Immature natural killer cell (primary cell): ENCODE measurements at places on chromosomes 3 and 15. TPM values are rescaled to one million over a fixed set of nuclear protein-coding genes. Genes with fewer than 3 reads are reported as not detected.

GRCh38 chr3:132898141-132898540 lies 140.1 kb upstream of the TMEM108 start:
- H3K27ac ChIP-seq: no peak overlapping the region
- no peak for DNase-seq
- H3K36me3 ChIP-seq: no peaks in the 10 kb centered on the region
- no peak overlapping the region for H3K4me3 ChIP-seq

- H3K27ac ChIP-seq: peak overlapping the region; percentile 73
- peaks cover 15% of the 10 kb centered on the region for H3K36me3 ChIP-seq
These were observed 24.7 kb upstream of the BSN start for GRCh38 chr3:49529567-49529966.

DNA sequence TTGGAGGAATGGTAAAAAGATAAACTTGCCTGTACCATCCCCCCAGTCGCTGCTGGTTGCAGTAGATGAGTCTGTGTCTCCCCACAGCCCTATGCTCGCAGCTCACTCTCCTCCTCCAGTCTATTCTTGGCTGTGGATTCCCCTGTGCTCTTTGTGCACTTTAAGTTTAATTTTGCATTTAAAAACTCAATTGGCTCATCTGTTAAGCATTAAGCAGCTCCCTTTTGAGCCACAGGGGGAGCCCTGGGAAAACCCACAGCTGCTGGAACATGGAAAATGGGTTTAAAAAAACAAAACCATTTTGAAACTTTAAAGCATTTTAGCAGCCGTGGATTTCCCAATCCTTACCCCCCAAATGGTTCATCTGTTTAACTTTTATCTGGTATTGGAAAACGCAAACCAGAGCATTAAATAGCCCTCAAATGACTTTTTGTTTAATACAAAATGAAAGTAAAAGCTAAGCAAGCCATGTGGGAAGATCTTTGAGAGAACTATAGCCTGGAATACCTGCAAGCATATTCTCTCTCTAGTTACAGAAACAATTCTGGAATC lies 536.9 kb downstream of the ZIC1 start:
- no peaks in the 10 kb centered on the region for H3K4me1 ChIP-seq
- H3K27me3 ChIP-seq: no peaks in the 10 kb centered on the region
- no peak overlapping the region for H3K4me3 ChIP-seq

- H3K27me3 ChIP-seq: peaks cover 3% of the 10 kb centered on the region
- H3K4me1 ChIP-seq: peaks cover 90% of the 10 kb centered on the region
- no peak overlapping the region for H3K4me3 ChIP-seq
- no peak for DNase-seq
These were observed 11.3 kb downstream of the NRROS start for GRCh38 chr3:196650740-196651311.

- H3K27me3 ChIP-seq: no peaks in the 10 kb centered on the region
- no peaks in the 10 kb centered on the region for H3K36me3 ChIP-seq
- DNase-seq: no peak
- H3K4me1 ChIP-seq: peaks cover 35% of the 10 kb centered on the region
- H3K27ac ChIP-seq: no peak overlapping the region
- no peak overlapping the region for H3K4me3 ChIP-seq
These were observed 231.3 kb downstream of the LPP start for GRCh38 chr3:188385295-188385694.

DNA sequence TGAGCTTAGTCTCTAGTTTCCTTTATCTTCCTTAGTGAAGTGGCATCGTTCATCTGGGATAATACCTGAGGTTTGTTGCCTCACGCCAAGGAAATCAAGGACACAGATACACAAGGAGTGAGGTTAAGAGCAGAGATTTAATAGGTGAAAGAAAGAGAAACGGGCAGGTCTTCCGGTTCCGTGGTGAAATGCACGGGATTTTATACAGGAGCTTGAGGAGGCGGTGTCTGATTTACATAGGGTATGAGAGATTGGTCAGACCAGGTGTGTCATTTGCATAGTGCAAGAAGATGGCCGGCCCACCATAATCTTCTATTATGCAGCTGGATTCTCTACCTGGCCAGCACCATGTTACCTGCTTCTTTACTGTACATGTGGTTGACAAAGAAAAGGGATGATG lies 17.2 kb downstream of the ARRDC4 start:
- no peaks in the 10 kb centered on the region for H3K36me3 ChIP-seq
- H3K27ac ChIP-seq: no peak overlapping the region
- H3K27me3 ChIP-seq: peaks cover 18% of the 10 kb centered on the region
- no peaks in the 10 kb centered on the region for H3K4me1 ChIP-seq
- no peak for DNase-seq
- no peak overlapping the region for H3K4me3 ChIP-seq

GRCh38 chr3:125069968-125070745 lies 14.4 kb upstream of the HEG1 start:
- DNase-seq: no peak
- peaks cover 20% of the 10 kb centered on the region for H3K4me1 ChIP-seq
- no peaks in the 10 kb centered on the region for H3K36me3 ChIP-seq
- no peak overlapping the region for H3K27ac ChIP-seq
- H3K27me3 ChIP-seq: no peaks in the 10 kb centered on the region

- H3K4me1 ChIP-seq: no peaks in the 10 kb centered on the region
- no peaks in the 10 kb centered on the region for H3K36me3 ChIP-seq
- H3K27me3 ChIP-seq: peaks cover 19% of the 10 kb centered on the region
- no peak for DNase-seq
These were observed 675 bp upstream of the CYP11A1 start for GRCh38 chr15:74368121-74368520.

GRCh38 chr3:14472471-14473351 lies 67.4 kb downstream of the GRIP2 start:
- DNase-seq: no peak
- no peaks in the 10 kb centered on the region for H3K27me3 ChIP-seq
- H3K36me3 ChIP-seq: no peaks in the 10 kb centered on the region
- peaks cover 2% of the 10 kb centered on the region for H3K4me1 ChIP-seq
- no peak overlapping the region for H3K4me3 ChIP-seq

- no peaks in the 10 kb centered on the region for H3K36me3 ChIP-seq
- H3K4me1 ChIP-seq: peaks cover 12% of the 10 kb centered on the region
- H3K27ac ChIP-seq: no peak overlapping the region
- no peak for DNase-seq
- H3K4me3 ChIP-seq: peak overlapping the region; percentile 8
These were observed 109.6 kb upstream of the RBMS3 start for GRCh38 chr3:29171043-29171990.

DNA sequence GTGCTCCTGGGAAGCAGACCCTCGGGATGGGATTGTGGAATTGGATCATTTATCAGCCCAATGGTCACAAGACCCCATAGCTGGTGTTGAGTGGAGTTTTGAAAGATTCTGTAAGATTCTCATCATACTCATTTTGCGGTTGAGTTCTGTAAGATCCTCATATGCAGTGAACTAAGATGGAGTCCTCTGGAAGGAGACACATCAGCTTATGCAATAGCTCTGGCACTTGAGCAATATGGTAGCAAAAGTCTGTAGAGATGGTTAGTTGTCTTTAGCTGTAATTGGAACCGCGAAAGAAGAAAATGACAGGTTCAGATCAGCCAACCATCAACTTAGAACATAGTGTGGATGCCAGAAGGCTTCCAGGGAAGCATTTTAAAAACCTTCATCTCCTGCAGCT lies 184.5 kb upstream of the TSC22D2 start:
- no peak for DNase-seq
- H3K4me1 ChIP-seq: peaks cover 8% of the 10 kb centered on the region
- no peak overlapping the region for H3K4me3 ChIP-seq
- no peaks in the 10 kb centered on the region for H3K36me3 ChIP-seq
- peaks cover 21% of the 10 kb centered on the region for H3K27me3 ChIP-seq

- H3K36me3 ChIP-seq: no peaks in the 10 kb centered on the region
- no peak for DNase-seq
- H3K4me1 ChIP-seq: no peaks in the 10 kb centered on the region
- no peak overlapping the region for H3K27ac ChIP-seq
- no peak overlapping the region for H3K4me3 ChIP-seq
- H3K27me3 ChIP-seq: peaks cover 22% of the 10 kb centered on the region
These were observed 117.1 kb downstream of the RAB11A start for GRCh38 chr15:65986416-65986815.

DNA sequence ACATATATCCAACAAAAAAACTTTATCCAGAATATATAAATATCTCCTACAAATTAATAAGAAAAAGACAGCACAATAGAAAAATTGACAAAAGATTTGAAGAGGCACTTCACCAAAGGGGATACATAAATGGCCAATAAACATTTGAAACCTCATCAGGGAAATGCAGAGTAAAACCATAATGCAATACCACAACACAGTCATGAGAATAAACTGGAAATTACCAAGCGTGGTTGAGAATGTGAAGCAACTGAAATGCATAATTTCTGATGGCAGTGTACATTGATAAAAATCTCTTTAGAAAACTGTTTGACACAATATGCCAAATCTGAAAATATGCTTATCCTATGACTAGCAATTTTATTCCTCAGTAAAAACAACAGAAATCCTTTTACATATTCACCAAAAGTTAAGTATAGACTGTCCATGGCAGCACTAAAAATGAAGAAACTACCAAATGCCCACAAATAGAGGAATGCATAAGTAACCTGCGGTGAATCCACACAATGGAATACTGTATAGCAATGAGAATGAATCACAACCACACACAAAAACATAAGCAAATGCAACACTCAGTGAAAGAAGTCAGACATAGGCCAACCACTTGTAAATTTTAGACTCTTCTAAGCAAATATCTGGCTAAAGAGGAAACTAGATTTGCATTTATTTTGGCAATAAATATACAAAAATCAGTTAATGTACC lies 7.9 kb downstream of the LYZL4 start:
- H3K27ac ChIP-seq: no peak overlapping the region
- peaks cover 8% of the 10 kb centered on the region for H3K27me3 ChIP-seq
- no peak overlapping the region for H3K4me3 ChIP-seq

- H3K36me3 ChIP-seq: no peaks in the 10 kb centered on the region
- peaks cover 47% of the 10 kb centered on the region for H3K4me1 ChIP-seq
- no peak for DNase-seq
- no peaks in the 10 kb centered on the region for H3K27me3 ChIP-seq
- no peak overlapping the region for H3K27ac ChIP-seq
These were observed 68.8 kb downstream of the TCF12 start for GRCh38 chr15:56987286-56987685.

- no peaks in the 10 kb centered on the region for H3K36me3 ChIP-seq
- no peaks in the 10 kb centered on the region for H3K4me1 ChIP-seq
- H3K4me3 ChIP-seq: no peak overlapping the region
- no peak overlapping the region for H3K27ac ChIP-seq
- peaks cover 3% of the 10 kb centered on the region for H3K27me3 ChIP-seq
- DNase-seq: no peak
These were observed 21.7 kb upstream of the CCDC39 start for GRCh38 chr3:180700941-180701340.

GRCh38 chr3:172673210-172673679 lies 37.6 kb downstream of the NCEH1 start:
- DNase-seq: peak; percentile 15
- H3K27ac ChIP-seq: no peak overlapping the region
- H3K36me3 ChIP-seq: no peaks in the 10 kb centered on the region
- no peaks in the 10 kb centered on the region for H3K27me3 ChIP-seq

GRCh38 chr15:84599906-84600305 lies 903 bp upstream of the ZSCAN2 start:
- no peak for DNase-seq
- peaks cover 10% of the 10 kb centered on the region for H3K27me3 ChIP-seq
- no peak overlapping the region for H3K27ac ChIP-seq
- H3K4me1 ChIP-seq: peaks cover 39% of the 10 kb centered on the region
- peaks cover 8% of the 10 kb centered on the region for H3K36me3 ChIP-seq
- peak overlapping the region; percentile 99 for H3K4me3 ChIP-seq

DNA sequence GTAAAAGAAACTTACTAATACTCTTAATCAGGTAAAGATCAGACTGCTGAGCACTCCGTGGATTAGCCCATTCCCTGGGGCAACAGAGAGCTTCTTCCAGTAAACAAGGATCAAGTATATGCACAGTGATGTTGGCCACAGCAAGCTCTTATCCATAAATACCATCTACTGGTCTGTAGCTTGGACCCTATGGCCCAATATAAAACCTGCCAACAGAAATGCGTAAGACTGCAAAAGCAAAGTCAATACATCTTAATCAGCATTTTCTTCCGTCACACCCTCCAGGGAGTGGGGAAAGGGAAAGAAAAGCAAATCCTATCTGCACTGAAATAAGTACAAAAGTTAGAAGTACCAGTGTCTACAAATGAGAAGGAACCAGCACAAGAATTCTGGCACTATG lies 1082.1 kb downstream of the ZPLD1 start:
- DNase-seq: no peak
- peaks cover 2% of the 10 kb centered on the region for H3K27me3 ChIP-seq
- no peak overlapping the region for H3K4me3 ChIP-seq
- H3K27ac ChIP-seq: no peak overlapping the region
- H3K4me1 ChIP-seq: no peaks in the 10 kb centered on the region

GRCh38 chr3:160378331-160379109 lies 20.5 kb downstream of the IFT80 start:
- H3K4me1 ChIP-seq: no peaks in the 10 kb centered on the region
- no peak overlapping the region for H3K27ac ChIP-seq
- H3K27me3 ChIP-seq: no peaks in the 10 kb centered on the region
- no peak for DNase-seq

GRCh38 chr3:70550723-70551319 lies 238.4 kb upstream of the MDFIC2 start:
- H3K4me3 ChIP-seq: no peak overlapping the region
- H3K36me3 ChIP-seq: no peaks in the 10 kb centered on the region
- H3K4me1 ChIP-seq: no peaks in the 10 kb centered on the region
- DNase-seq: peak; percentile 42

GRCh38 chr3:50472958-50473357 lies 30.5 kb downstream of the CACNA2D2 start:
- H3K27me3 ChIP-seq: peaks cover 8% of the 10 kb centered on the region
- H3K4me3 ChIP-seq: peak overlapping the region; percentile 62
- H3K36me3 ChIP-seq: no peaks in the 10 kb centered on the region

DNA sequence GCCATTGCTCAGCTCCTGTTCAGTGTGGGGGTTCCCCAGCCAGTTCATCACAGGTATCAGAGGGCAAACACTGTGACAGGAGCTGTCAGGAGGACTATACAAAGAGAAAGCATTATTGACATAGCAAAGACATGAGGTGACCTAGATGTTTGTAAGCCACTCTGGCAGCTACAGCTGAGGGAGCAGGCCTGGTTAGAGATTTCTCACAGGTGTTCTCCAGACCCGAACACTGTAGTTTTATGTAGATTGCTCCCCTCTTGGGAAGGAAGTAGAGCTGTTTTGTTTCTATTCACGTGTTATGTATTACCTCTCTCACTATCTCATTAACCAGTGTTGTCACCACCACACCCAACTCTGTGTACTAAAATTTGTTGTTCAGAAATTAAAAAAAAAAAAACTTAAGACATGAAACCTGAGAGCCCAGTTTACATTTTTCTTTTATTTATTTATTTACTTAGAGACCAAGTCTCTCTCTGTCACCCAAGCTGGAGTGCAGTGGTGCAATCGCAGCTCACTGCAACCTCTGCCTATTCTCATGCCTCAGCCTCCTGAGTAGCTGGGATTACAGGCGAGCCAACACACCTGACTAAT lies 123.7 kb downstream of the RBPMS2 start:
- peak; percentile 27 for DNase-seq
- H3K4me3 ChIP-seq: peak overlapping the region; percentile 72
- H3K27ac ChIP-seq: peak overlapping the region; percentile 89
- peaks cover 61% of the 10 kb centered on the region for H3K4me1 ChIP-seq
- H3K36me3 ChIP-seq: no peaks in the 10 kb centered on the region
- no peaks in the 10 kb centered on the region for H3K27me3 ChIP-seq

Gene NR1I2
- polyA plus RNA-seq: 0.24 TPM

Gene RMDN3
- 118 TPM for polyA plus RNA-seq

Gene CADPS
- polyA plus RNA-seq: not detected

Gene GP5
- 0.37 TPM for polyA plus RNA-seq

Gene ALDH1A3
- not detected for polyA plus RNA-seq

Gene GPR156
- not detected for polyA plus RNA-seq

Gene CNTN6
- not detected for polyA plus RNA-seq

Gene KIF23
- polyA plus RNA-seq: 0.36 TPM
